ENCODE measurements at places on chromosomes 13 and 19. TPM values are rescaled to one million over a fixed set of nuclear protein-coding genes. Genes with fewer than 3 reads are reported as not detected.

DNA sequence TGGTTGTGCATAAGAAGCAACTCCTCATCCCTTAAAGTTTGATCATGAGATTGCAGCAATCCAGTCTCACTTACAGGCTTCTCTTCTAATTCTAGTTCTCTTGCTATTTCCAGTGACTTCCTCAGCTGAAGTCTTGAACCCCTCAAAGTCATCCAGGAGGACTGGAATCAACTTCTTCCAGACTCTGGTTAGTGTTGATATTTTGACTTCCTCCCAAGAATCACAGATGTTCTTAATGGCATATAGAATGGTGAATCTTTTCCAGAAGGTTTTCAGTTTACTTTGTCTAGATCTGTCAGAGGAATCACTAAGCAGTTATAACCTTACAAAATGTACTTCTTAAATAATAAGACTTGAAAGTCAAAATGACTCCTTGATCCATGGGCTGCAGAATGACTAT lies 81.3 kb upstream of the UBL3 start:
- no peak for DNase-seq

DNA sequence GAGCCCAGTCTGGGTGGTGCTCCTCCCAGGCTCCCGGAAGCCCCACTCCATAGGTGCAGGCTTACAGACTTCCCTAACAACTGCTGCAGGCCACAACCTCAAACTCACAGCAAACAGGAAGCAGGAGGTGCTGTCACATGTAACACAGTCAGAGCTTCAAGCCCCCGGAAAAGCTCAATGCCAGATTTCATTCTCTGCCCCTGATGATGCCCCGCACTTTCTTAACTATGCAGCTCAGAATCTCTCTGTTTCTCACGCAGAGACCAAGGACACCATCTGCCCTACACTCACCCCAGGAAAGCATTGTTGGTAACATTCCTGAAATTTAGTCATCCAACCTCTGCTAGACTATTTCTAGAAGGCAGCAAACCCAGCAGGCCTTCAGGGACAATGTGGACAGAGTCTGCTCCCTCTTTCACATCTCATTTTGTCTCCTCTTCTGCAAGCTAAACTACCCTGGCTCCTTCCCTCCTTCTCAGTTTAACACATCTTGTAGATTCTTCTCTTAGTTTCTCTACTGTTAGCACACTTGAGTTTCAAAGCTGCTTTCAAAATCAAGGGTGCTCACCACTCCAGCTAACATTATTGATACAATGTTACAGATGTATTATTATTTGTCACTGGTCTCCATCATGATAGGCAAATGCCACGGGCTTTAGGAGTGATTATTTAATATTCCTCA lies 162.5 kb downstream of the KCTD12 start:
- no peak for DNase-seq

- DNase-seq, result no peak
These were observed 165.4 kb downstream of the RGCC start for GRCh38 chr13:41622432-41623429.

GRCh38 chr19:20926796-20927195 lies 3.7 kb downstream of the ZNF85 start:
- DNase-seq, result no peak

GRCh38 chr13:45859705-45860104 lies 8.2 kb upstream of the SIAH3 start:
- DNase-seq, result no peak

DNA sequence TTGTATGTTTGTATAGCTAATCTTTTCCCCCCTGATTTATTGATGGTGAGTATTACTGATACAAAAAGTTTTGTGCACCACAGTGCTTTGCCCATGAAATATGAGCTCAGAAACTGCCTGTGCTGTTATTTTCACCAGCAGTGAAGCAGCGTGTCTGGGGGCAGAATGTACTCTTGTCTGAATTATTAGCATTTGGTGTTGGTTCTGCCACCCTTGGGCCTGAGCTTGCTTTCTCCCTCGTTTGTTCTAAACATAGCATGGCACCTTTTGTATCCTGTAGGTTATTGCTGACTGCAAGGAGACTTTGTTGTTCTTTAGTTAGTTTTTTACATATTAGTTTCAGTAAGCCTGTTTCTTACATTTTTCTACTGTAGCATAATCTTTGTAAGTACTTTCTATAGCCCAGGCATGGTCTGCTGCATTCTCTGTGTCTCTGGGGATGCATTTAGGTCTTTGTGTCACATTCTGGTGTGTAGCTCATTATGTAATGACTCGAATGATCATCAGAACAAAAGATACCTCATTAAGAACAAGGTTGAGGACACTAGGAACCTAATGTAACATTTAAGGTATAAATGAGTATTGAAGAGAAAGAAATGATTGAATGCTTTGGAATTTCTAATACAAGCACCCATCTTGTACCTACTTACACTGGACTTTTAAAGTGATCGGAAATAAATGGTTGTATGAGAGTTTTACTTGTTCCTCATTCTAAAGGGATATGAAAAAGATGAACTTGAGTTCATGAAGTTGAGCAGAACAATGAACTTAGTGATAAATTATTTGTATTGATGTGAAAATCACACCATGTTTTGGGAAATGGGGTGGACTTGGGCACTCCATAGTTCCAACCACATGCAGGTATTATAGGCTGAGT lies 50.3 kb upstream of the GPI start:
- DNase-seq, result no peak

- DNase-seq, result no peak
These were observed 575.8 kb upstream of the KLF12 start for GRCh38 chr13:74710006-74710405.

DNA sequence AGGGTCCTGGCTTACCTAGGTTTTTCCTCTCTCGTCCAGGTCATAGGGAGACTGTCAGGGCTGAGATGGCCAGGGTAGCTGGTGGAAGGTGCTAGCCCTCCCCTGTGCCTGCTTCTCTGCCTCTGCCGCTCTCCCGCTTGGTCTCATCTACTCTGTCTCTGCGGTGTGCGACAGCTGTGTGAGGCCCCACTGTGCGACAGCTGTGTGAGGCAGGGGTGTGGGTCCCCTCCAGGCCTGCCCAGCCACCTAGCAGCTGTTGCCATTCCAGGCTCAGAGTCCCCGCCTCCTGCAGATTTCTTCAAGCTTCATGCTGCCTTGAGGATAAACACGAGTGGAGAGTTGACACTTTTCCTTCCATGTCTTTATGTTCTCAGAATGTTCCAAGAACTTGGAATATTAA lies 53.0 kb downstream of the ARHGEF7 start:
- DNase-seq, result no peak

DNA sequence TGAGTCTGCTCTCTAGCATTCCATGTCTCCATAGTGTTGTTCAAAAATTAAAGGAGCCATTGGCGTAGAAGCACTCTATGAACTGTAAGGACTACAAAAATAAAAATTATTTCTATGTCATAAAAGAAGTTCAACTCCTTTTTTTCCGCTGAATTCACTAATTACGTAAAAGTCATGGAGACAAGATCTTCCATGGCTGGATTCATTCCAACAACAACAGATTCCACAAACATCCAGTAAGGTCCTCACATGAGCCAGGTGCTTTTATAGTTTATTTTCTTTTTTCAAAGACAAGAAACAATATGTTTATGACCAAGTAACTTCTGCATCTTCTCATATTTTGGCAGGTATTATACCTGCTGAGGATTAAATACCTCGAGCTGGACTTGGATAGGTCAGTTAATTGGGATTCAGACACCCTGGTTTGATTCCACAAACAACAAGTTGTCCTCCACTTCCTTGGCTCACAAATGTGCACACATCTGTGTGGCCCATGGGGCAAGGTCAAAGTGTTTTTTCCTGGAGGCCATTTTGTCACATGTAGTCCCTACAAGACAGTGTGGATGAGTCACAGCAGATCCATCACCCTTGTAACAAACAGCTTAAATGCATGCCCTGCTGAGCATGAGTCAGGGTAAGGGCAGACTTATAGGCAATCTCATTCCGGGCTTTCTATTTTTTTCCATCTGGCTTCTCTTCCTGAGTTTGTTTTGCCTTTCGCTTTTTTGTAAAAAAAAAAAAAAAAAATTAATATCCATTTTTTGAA lies 475.6 kb downstream of the COG6 start:
- DNase-seq, result peak; percentile 40

DNA sequence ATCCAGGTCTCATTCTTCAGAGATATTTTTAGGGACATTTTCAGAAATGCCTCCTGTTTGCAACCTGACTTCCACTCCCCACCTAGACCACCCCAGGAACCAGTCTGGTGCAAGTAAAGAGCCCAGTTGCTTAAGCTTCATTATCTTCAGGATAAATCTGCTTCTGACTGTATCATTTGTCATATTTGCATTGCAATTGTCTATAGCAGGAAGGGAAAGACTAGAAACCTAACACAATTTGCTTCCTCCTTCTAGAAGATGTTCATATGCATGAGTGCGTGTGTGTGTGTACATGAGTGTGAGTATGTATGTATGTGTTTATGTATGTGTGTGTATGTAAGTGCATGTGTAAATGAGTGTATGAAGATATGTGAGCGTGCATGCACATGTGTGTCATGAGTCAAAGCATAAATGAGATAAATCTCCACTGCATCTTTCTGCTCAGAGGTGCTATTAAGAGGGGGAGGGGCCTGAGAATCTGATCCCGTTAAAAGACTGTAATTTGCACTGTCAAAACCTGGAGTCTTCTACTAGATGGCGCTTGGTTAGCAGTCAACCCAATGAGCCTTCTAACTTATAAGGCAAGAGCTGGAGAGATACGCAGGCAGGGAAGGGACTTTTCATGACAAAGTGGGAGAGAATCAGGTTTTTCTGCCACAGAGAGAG lies 178.8 kb upstream of the KL start:
- no peak for DNase-seq

DNA sequence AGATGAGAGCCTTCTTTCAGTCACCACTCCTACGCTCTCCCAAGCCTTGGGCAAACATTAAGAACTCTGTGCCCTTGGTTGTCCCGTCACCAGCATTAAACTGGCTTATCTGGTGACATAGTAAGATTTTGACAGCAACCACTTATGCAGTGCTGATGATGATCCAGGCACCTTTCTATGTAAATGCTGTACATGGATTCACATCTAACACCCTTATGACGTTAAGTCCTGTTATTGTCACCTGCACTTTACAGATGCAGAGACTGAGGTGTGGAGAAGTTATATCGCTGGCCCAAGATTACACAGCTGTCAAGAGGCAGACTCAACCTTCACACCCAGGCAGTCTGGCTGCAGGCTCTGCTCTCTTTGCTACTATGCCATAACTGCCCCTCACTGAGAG lies 25.0 kb downstream of the RASL11A start:
- DNase-seq, result no peak

GRCh38 chr13:76378767-76379166 lies 507.4 kb downstream of the KCTD12 start:
- DNase-seq, result no peak

DNA sequence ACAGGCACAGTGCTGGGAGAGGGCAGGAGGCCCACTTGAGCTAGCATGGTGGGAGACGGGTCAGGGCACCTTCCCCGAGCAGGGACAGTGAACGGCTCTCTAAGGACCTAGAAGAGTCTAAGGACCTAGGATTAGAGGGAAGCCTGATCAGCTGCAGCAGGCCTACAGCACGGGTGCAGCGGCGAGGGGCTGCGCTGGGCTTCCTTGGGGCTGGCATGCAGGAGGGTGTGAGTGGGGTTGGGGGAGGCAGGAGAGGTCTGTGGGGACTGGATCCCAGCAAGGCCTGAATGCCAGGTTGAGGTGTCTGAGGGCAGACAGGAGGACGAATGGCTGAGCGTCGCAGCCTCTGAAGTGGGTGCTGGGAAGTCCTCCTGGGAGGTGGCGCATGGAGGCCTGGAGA lies 3.6 kb downstream of the SCAF1 start:
- no peak for DNase-seq

- peak; percentile 49 for DNase-seq
These were observed 82.9 kb upstream of the CACNA1A start for GRCh38 chr19:13588957-13589833.

DNA sequence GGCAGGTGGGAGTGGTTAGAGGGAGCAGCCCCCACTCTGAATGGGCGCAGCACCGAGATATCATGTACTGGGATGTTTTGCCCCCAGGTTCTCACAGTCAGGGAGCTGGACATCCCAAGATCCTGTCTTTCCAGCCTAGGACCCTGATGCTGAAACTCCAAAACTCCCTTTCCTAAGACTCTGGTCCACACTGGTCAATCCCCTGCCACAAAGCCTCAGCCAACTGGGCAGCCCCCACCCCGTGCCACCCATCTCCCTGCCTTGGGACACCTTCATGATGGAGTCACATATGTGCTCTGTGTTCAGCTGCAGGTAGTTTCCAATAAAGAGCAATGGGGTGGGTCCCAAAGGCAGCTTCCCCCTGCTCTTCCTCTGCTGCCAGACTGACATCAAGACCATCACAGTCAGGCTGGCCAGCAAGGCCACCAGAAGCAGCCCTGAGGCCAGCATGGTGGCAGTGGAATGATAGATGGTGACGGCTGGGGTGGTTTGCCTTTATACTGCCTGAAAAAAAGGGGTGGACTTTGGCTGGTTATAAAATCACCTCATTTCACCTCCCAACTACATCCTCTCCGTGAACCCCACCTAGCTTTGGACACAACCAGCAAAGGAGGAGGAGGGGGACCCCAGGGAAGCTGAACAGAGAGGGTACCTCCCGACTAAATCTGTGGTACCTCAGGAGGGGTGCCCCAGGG lies 36.3 kb downstream of the CYP2B6 start:
- DNase-seq, result no peak

GRCh38 chr19:40449506-40449905 lies 5.4 kb upstream of the SERTAD3 start:
- no peak for DNase-seq

GRCh38 chr13:38785042-38785441 lies 98.2 kb downstream of the FREM2 start:
- no peak for DNase-seq

GRCh38 chr13:98826146-98826545 lies 73.7 kb upstream of the SLC15A1 start:
- no peak for DNase-seq

GRCh38 chr19:9039728-9040127 lies 29.5 kb upstream of the MUC16 start:
- DNase-seq, result no peak

Gene DAND5
- 0.25 TPM for total RNA-seq

Gene SEMA6B
- 58.4 TPM for total RNA-seq

Gene SYCN
- not detected for total RNA-seq

Gene CD79A
- 0.69 TPM for total RNA-seq

Gene TRPC4
- total RNA-seq, result not detected

Gene MCEMP1
- not detected for total RNA-seq

Gene SUGT1
- 75.6 TPM for total RNA-seq

Gene OR7A5
- not detected for total RNA-seq

Gene LGALS13
- not detected for total RNA-seq

Gene NLRP11
- total RNA-seq, result 0.86 TPM

Gene PCDH20
- not detected for total RNA-seq

Data from HCT116 (cell line).